ENCODE measurements at places on chromosomes 1 and 21.

DNA sequence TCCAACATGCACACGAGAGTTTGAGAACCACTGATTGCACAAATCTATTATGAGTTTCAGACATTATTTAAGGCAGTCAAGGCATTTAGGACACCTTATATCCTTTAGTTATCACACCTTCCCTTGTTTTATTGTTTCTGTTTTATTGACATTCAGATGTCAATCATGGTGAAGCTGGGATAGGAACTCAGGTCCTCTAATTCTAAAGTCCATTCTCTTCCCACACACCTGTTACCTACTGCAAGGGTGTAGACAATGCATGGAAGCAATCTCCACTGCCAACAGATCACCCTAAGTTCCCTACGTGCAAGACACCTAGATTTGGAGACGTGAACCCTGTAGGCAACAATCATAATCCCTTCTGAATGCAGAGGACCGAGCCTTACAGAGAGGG lies 2.6 kb downstream of the IGSF3 start:
- DNase-seq = no peak

GRCh38 chr1:8863794-8864233 lies 14.7 kb downstream of the ENO1 start:
- no peak for DNase-seq

GRCh38 chr21:15390049-15390448 lies 325.2 kb upstream of the NRIP1 start:
- no peak for DNase-seq

DNA sequence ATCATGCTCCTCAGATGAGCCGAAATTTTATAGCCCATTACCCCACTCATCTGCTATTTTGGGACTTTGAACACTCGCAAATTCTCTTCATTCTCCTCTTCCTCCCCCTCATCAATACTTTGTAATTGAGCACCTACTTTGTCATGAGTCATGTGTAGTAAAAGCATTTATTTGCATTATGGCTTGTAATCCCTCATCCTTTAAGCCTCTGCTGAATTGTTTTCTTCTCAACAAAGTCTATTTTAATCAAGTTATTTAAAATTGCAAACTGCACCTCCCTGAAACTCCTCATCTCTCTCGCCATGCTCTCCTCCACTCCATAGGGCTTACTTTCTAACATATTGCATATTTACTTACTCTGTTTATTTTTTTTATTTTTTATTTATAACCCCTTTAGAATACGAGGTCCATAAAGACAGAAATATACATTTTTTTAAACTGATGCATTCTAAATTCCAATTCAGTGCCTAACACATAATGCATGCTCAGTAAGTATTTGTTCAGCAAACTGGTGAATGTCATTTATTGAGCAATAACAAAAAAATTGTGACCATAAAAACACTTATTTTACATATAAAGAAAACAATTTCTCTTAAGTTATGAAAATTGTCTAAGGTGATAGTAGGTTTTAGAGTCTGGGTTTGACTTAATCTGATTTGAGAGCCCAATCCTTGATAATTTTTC lies 161.7 kb downstream of the FASLG start:
- no peak for DNase-seq

GRCh38 chr1:194968916-194969315 lies 1639.3 kb downstream of the KCNT2 start:
- no peak for DNase-seq
